ENCODE measurements at places on chromosomes 3 and 15.

GRCh38 chr15:33624439-33624838, 313.7 kb downstream of the RYR3 start:
- DNase-seq = no peak

DNA sequence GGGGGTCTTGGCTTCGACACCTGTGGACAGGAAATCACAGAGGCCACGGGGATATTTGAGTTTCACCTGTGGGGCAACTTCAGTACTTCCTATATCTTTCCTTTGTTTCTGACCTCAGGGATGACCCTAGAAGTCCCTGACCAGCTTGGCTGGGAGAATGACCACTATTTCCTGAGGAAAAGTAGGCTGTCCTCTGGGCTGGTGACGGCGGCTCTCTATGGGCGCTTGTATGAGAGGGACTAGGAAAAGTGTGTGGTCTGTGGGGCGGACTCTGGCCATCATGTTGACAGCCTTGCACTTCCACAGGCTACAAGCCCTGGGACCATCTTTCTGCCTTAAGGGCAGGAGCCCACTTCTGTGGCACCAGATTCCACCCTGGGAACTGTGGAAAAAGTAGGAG, 43.7 kb downstream of the BTD start:
- no peak for DNase-seq

GRCh38 chr3:123809597-123809996, 74.5 kb downstream of the MYLK start:
- DNase-seq = no peak

- DNase-seq = no peak
Measured at GRCh38 chr15:60858511-60859070, 370.5 kb downstream of the RORA start.

- no peak for DNase-seq
Measured at GRCh38 chr3:20320489-20320888, 134.5 kb upstream of the SGO1 start.

DNA sequence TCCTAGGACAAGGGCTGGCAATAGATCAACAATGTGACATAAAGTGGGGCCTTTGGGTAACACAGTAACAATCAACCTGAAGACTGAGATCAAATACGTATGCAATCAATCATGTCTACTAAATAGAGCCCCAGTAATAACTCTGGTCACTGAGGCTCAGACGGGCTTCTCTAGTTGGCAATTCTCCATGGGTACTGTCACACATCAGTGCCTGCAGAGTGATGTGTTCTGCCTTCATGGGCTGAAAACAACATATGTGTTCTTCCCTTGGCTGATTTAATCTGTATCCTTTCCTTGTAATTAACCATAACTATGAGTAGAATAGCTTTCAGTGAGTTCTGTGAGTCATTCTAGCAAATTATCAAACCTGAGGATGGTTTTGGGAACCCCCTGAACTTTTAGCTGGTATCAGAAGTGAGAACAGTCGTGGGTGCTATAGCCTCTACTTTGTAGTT, 113.6 kb downstream of the TMCO5A start:
- DNase-seq = no peak

DNA sequence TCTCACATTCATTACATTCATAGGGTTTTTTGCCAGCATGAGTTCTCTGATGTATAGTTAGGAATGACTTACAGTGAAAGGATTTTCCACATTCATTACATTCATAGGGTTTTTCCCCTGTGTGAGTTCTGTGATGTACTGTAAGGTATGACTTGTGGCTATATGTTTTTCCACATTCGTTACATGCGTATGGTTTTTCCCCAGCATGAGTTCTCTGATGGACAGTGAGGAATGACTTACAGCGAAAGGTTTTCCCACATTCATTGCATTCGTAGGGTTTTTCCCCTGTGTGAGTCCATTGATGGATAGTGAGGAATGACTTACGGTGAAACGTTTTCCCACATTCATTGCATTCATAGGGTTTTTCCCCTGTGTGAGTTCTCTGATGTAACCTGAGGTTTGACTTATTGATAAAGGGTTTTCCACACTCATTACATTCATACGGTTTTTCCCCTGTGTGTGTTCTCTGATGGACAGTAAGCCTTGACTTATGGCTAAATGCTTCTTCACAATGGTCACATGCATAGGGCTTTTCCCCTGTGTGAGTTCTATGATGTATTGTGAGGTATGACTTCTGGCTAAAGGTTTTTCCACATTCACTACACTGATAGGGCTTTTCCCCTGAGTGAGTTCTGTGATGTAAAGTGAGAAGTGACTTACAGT, 47.4 kb downstream of the ZNF717 start:
- DNase-seq = no peak

- DNase-seq = no peak
Measured at GRCh38 chr3:186333256-186333655, 28.8 kb downstream of the DGKG start.

DNA sequence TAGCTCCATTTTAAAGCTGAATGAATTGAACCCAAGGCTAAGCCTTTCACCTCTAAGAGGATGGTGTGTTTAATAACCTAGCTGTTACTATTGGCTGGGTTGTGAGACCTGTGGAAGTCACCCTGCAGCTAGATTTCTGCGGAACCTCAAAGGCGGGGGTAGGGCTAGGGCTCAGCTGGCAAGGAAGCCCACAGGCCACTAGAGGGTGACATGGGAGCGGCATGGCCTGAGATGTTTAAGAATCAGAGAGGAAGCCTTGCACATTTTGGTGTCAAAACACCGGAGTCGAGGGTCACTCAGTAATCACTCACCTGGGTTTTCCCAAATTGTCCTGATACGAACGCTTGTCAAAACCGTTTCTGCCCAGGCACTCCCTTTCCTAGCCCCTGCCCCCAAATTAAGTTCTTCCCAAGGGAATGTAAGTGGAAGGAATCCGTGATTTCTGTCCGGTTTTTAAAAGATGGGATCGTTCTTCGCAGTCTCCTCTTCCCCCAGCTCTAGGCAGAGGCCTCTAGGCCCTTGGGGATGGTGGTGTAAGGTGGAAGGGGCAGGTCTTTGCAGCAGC, 3.8 kb upstream of the ACAD9 start:
- DNase-seq = peak; percentile 38

GRCh38 chr15:68196445-68197169, 8.5 kb downstream of the CALML4 start:
- no peak for DNase-seq

DNA sequence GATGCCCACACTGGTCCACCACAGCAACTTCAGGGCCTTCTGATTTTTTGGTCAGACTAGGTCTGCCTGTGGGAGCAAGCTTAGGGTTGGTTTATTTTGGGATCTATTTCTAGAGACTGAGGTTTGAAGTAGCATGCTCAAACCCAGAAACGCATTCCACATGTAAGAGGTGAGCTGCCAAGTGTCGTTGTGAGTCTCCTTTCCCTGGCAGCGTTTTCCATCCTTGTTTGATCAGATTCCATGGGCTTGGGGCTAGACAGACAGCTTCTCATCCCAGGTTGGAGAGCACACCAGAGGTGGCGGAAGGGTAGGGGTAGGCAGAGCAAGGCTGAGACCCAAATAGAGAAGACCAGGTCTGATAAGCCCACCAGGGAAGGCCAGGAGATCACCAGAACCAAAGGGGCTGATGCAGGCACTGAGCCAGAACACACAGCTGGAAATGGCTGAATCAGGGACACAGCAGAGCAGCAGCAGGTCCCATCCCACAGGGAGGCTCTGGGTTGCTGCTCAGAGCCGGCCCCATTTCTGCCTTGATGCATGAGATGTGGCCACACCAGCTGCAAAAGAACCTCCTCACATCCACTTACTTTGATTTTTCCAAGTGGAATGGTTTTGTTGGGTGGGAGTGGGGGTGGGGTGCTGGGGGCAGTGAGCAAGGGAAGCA, 186.8 kb downstream of the THSD4 start:
- DNase-seq = no peak

Data from stimulated activated CD4-positive, alpha-beta T cell treated with anti-CD3 and anti-CD28 coated beads, Interleukin-15, amount 100 ng/mL, for 1 hour (primary cell).